CD4-positive, alpha-beta T cell treated with Interleukin-2 at 100 ng/mL for 4 hours (primary cell): ENCODE measurements at places on chromosomes 4 and X.

- no peak for DNase-seq
These were observed 12.3 kb downstream of the PGRMC2 start for GRCh38 chr4:128275346-128275745.

DNA sequence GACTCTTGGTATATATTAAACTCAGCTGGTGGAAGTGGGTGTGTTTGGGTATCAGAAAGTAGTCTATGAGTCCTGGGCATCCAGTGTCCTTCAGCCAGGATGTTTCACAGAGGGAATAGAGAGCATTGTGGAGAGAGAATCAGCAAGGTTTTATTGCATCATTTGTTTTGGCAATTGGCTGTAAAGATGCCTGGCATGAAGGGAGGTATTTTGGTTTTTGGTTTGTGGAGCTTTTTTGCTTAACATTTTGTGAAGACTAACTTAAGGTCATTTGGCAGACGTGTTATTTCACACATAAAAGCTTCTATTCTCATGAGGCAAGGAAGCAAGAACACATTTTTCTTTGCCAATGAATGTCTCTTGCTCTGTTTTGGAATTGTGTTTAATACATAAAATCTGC lies 71.1 kb downstream of the DCLK2 start:
- no peak for DNase-seq

DNA sequence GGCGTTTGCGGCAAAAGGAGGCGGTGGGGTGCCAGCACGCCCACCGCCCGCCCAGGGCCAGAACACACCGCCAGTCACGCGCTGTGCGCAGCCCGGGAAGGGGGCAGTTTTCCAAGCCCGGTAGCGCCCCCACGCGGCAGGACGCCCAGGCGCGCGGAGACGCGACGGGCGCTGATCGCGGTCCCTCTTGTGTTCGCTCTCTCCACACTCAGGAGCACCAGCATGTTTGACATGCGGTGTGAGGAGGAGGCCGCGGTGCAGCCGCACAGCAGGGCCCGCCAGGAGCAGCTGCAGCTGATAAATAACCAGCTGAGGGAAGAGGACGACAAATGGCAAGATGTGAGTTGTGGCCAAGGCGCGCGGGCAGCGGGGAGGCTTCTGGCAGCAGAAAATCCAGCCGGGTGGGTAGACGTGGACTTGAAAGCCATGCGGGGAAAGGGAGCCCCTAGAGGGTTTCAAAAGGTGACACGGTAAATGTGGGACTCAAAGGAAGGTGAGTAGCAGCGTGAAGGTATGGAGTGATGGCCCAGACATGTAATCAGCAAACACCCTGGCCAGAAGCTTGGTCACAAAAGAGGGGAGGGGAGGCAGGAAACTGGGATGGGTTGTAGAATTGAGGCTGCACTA lies 104.1 kb downstream of the PHOX2B start:
- no peak for DNase-seq

DNA sequence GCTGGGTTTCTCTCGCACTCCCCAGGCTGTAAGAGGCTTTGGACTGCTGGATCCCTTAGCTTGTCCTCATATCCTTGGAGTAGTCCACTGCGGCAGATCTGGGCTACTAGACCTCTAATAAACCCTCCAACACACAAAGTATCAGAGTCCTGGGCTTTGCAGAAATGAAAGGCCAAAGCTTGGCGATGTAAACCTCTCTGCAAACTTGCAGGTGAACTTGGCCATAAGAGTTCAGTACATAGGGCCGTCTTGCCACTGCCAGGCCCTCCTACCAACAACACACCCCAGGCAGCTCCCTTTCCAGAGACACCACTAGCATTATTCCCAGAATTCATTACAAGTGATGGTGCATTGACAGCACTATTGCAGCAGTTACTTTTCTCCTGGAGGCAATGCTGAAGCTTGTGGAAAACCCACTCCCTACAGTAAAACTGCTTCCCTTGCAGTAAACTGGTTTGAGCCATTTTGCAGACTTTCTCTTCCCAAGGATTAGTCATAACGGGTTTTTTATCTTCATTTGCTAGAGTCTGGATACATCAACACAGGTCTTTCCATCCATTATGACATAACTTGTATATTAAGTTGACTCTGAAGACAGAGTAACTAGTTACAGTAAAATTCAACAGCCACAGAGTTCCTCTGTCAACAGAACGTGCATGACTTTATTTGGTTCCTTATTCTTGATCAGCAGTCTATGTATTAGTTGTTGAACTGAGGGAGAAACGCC lies 2.4 kb downstream of the ANKRD50 start:
- DNase-seq = no peak

DNA sequence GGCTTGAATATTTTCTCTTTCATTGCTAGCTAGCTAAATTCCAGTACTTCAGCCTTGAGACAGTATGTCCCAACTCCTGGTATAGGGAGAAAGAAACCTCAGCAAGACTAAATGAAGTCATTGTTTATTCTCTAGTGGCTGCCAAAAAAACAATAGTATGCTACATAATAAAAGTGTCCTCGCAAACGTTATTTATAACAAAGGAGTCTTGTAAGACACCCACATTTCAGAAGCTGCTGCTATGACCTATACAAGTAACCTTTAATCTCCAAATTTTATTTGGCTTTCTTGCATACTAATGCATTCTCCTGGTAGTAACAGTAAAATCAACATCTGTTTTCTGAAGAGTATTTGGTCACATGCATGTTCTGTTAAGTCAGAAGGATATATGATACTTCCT lies 28.8 kb downstream of the NEK1 start:
- no peak for DNase-seq
